NCI-H460 (cell line): ENCODE measurements at places on chromosomes 16 and 17.

- DNase-seq, result no peak
Observed at GRCh38 chr16:85878875-85879274, 20.1 kb upstream of the IRF8 start.

DNA sequence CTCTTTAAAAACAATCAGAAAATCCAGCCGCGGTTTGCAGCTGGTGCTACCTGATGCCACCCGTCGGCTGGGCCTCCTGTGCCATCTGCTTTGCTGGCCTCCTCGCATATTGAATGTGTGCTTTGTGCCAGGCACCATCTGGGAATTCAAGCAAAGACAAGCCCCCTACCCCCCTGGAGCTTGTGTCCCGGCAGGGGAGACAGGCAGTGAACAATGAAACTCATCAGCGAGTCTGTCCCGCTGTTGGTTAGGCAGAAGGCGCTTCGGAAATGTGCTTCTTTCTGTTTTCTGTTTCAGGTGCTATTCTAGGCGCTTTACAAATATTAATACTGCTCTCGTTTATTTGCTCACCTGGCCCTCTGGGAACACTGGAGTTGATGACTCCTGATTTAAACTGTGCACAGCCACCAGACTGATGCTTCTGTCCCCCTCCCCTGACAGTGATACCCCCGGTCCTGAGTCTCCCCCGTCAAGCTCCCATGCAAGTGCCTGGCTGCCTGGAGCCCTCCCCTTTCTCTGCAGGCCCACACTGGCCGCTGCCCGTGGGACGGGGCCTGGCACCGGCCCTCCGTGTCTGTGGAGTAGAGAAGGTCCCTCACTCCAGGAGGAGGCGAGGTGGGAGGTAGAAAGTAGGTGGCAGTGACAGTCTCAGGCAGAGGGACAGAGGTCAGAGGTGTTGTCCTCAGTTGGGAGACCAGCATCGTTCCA, 126.1 kb upstream of the PLCG2 start:
- no peak for DNase-seq

DNA sequence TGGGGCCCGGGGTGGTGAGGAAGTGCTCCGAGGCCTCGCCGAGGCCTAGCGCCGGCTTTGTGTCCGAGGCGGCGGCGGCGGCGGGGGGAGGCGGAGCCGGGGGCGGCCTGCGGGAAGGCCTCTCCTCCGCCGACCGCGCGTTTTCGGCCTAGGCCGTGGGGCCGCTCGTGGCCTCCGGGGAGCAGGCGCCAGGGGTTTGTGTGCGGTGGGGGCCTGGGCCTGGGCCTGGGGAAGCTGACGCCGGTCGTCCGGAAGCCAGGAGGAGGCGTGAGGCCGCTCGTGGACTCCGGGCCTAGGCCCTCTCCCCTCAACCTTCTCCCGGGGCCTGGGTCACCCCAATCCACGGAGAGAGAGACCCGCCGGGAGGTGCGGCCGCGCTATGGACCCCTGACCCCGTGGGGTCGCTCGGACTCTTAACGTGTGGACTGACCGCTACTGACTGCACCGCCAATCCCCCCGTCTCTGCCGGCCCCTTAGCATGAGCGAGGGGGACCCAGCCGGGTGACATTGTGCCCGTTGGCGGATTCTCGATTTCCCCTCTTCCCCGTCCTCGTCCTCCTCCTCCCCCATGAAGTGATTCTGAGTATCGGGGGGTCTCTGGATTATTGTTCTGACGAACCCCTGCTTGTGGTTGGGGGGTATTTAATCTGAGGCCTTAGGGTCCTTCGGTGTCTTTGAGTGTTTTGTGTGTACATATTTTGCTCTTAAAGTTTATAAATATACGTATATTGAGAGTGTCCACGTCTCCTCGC, 660 bp downstream of the RBBP6 start:
- DNase-seq, result no peak

DNA sequence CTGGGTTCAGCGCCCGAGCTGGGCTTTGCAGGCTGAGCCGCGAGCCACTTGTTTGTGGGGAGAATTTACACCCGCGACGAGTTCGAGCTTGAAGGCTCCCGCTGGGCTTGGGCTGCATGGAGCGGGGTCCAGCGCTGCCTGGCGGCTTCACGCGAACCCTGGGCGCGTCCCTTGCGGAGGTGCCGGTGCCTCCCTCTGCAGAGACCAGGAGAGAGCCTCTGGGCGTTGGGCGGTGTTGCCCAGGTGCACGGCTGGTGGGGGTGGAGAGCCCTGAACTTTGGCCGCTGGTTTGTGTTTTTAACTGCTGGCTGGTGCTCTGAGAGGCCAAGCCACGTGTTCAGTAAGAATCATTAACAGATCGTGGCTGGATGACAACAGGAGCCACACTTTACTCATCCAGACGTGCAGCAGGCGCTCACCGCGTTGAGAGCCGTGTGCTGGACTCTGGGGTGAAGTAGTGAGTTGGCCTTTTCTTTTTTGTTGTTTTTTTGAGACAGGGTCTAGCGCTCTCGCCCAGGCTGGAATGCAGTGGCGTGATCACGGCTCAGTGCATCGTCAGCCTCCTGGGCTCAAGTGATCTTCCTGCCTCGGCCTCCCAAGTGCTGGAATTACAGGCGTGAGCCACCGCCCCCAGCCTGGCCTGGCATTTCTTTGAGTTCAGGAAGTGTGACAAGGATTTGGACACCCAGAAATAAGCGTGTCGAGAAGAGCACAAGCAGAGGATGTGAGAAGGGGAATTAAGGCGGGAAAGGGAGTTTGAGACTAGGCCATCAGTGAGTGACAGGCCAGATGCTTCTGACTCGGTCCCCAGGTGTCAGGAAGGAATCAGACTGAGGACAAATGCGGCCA, 827 bp downstream of the CDK10 start:
- DNase-seq, result no peak

DNA sequence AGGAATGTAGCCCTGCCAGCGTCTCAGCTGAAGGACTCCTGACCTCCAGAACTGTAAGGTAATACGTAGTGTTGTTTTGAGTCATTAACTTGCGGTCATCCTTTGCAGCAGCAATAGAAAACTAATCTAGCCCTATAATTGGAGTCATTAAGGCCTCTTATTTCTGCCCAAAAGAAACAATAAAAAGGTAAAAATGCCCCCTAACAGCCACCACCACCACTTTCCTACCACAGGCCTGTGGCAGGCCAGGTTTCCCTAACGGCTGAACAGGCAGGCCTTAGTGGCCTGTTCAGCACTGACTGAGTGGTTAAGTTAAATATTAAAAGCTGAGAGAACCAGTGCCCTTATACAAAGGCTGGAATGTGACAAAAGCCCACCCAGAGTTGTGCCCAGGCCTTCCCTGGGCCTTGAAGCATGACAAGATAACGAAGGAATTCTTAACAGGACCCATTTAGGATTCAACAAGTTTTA, 286.5 kb upstream of the ERCC4 start:
- DNase-seq, result no peak
